AG20443 (cell line): ENCODE measurements at places on chromosomes 1 and 21.

GRCh38 chr1:14606632-14607031 lies 8.1 kb downstream of the KAZN start:
- DNase-seq, result no peak

GRCh38 chr1:200794506-200795065 lies 55.9 kb downstream of the CAMSAP2 start:
- no peak for DNase-seq

- peak; percentile 76 for DNase-seq
Measured at GRCh38 chr1:15760520-15761211, 2.1 kb downstream of the FBLIM1 start.

GRCh38 chr21:34589511-34590282 lies 25.2 kb downstream of the RCAN1 start:
- DNase-seq, result no peak

DNA sequence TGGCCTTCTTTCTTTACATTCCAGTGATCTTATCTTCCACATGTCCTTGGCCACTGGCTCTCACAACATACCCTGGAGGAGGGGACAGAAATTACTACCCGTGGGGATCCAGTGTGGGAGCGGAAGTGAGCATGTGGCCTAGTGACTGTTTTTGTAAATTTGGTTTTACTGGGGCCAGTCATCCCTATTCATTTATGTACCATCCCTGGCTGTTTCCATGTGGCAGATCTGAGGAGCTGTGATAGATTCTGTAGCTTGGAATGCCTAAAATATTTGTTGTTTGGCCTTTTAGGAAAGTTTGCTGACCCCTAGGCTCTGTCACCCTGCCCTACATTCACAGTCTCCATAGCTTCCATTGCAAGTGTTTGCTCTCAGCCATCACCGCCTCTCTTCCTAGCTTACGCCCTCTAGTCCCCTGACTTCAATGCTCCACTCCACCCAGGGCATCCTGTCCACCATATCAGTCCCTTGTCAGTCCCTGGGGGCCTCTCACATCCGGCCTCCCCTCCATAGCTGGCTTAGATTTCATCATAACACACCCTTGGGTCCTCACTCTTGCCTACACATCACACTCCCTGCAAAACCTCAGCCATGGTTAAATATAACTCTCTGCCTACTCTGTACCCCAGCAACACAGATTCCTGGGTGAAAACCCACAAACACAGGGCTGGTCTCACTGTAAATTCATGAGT lies 25.8 kb downstream of the DHCR24 start:
- DNase-seq, result no peak

- DNase-seq, result no peak
Measured at GRCh38 chr1:23402286-23403037, 22.1 kb downstream of the TCEA3 start.

- DNase-seq, result no peak
Measured at GRCh38 chr1:78606274-78606673, 14.0 kb upstream of the IFI44L start.

GRCh38 chr1:106798991-106799390 lies 257.5 kb upstream of the PRMT6 start:
- DNase-seq, result peak; percentile 24

DNA sequence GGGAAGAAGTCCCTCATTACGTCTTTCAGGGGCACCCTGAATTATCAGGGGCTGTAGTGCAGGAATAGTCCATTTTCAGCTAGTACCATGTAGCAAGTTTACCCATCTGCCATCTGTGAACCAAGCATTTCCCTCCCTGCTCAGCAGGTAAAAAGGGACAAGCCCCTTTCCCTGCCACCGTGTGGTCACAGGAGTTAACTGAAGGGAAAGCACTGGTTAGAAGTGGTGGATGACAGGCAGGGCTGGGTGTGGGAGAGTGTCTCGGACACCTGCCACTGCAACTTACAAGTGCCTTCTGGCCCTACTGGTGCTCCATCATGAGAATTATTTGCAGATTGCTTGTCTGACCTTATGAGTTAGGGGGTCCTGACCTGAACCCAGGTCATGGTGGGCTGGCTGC lies 32.0 kb upstream of the IGSF5 start:
- no peak for DNase-seq

DNA sequence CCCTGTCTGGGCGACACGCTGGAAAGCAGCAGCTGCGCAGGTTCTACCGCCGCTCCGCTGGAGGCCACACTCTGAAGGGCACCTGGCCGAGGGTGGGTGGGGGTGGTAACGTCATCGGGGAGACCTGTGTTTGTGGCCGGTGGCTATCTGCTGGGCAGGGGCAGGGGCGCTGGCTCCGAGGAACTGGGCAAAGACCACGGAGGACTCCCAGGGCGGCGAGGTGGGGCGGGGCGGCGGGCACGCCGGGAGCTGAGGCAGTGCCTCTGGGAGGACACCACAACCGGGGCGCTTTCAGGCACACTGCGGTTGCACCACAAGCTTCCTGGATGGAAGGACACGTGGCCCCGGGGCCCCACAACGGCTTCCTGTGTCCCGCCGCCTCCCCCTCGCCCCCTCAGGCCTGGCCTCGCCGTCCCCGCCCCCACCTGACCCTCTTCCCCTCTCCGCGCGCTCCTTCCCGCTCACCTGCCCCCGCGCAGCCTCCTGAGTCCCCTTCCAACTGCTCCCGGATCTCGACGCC lies 3.3 kb upstream of the DENND2D start:
- peak; percentile 77 for DNase-seq

GRCh38 chr1:31593770-31594632 lies 17.7 kb downstream of the TINAGL1 start:
- DNase-seq, result peak; percentile 89

GRCh38 chr1:60068393-60069045 lies 5.1 kb downstream of the C1orf87 start:
- DNase-seq, result peak; percentile 65

DNA sequence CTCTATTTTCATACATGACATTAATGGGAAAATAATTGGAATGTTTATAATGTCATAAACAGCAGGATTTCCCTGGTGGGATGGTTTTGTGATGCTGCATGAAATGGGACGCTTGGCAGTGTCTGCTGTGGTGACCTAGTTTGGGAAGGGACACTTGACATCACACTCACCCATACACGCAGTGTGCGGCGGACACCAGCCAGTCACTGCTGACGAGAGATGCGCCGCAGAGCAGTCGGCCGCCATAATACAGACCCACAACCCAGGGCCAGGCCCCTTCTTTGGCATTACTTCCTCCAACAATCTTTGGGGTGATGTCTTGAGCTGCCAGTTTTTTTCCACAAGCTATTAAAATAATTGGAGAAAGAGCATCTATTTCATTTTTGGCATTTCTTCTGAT lies 49.5 kb downstream of the CHODL start:
- no peak for DNase-seq

- no peak for DNase-seq
Measured at GRCh38 chr1:95793893-95794292, 559.9 kb downstream of the RWDD3 start.

DNA sequence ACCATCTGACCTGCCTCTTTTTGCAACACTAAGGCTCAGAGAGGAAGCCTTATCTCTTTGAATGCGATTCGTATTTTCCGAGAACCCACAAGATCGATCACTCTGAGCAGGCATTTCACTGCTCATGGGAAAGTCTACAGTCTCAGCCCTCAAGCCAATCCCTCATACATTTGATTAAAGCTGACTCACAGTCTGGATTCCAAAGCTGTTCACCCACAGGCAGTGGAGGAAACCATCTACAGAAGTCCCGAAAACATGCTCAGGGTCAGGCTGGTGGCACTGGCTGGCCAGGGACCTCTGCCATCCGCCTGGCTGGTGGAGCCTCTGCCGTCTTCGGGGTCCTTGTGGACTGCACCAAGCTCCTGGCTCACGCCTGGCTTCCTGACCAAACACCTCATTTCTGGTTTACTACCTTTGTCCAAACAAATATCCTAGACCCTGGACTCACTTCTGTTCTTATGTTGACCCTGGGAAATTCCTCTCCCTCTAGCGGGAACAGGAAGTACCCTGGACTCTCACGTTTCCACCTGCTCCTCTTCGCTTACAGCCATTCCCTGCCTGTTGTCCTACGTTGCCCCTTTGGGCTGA lies 650.0 kb downstream of the SMYD3 start:
- DNase-seq, result peak; percentile 72

- DNase-seq, result peak; percentile 90
Measured at GRCh38 chr1:184191181-184191621, 139.7 kb downstream of the TSEN15 start.

GRCh38 chr1:2973601-2974593 lies 47.4 kb upstream of the ACTRT2 start:
- no peak for DNase-seq

DNA sequence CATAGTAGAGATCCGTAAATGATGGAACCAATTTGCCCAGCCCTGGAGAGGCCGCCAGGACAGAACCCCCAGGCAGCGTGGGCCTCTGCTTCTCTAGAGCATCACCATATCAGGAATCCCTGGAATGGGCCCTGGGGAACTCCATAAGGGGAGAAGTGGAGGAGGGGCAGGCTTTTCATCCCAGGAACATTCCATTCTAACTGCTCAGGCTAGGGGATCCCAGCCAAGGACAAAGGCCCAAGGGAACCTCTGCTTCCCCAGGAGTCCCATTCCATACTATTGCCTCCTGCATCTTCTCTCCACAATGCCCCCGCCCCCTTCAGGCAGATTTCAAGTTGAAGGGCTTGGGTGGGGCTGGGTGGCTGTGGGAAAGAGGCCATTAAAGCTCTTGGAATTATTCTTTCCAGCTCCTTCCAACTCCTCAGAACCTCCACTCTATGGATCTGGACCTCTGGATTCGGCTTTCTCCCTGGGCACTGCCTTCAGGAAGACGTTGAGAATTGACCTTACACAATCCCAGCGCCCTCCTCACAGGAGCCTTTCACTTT lies 6.0 kb downstream of the TRNP1 start:
- DNase-seq, result peak; percentile 88

DNA sequence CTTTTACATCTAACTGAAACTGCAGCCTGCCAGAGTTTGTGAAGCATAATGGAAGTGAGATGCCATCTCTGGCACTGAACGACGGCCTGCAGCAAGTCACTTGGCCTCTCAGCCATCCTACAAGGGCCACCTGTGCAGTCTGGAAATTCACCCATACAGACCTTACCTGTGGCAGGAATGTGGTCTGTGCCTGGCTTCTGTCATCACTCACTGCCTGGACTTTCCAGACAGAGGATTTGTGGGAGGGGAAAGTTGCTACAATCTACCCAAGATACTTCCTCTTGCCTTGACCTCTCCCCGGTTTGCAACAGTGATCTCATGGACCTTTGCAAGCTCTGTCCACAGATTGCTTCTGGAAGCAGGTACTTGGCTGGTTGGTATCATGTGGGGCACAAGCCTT lies 58.4 kb upstream of the ATP1B1 start:
- no peak for DNase-seq

- no peak for DNase-seq
Measured at GRCh38 chr1:7827126-7827955, 25.5 kb downstream of the UTS2 start.

DNA sequence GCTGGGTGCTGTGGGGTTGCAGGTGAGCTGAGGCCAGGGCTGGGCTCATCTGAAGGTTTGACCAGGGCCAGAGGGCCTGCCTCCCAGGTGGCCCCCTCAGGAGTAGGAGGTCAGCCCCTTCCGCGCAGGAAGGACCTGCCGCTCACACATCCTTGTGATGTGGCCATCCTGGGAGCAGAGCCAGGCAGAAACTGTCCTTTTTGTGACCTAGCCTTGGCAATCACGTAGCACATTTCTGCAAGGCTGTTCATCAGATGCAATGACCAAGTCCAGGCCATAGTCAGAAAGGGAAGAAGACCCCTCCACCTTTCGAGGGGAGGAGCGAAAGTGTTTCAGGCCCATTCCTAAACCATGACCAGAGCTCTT lies 55.5 kb upstream of the TRAPPC10 start:
- no peak for DNase-seq

DNA sequence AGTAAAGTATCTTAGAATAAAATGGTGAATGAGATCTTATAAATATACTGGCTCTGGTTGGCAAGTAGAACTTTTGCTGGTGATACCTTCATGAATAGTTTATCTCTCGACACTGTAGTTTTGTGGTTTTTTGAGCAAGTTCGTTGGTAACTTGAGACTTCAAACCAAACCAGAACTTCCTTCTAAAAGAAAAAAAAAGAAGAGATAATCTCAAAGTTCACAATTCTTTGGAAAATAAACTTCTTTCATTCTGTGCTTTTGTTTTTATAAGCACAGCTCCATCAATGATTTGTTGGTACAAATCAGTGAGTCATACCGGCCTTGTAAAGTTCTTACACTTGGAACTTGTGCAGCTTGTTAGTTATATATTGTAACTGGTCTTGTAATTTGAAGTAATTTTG lies 2.3 kb downstream of the HIPK1 start:
- peak; percentile 21 for DNase-seq

DNA sequence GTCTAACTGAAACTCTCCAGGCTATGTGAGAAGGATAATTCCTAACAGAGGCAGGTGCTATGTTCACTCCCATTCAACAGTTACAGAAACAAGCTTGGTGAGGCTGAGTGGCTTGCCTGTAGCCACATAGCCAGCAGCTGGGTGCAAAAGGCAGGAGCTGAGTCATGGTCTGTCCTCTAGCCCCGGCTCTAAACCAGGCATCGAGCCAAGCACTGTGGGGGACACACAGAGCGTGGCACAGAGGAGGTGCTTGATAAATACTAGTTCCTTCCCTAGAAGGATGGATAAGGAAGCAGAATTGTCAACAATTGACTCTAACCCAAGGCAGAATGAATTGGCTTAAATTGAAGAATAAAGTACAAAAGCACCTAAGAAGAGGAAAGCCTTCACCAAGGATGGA lies 10.4 kb upstream of the KCNA2 start:
- DNase-seq, result no peak

DNA sequence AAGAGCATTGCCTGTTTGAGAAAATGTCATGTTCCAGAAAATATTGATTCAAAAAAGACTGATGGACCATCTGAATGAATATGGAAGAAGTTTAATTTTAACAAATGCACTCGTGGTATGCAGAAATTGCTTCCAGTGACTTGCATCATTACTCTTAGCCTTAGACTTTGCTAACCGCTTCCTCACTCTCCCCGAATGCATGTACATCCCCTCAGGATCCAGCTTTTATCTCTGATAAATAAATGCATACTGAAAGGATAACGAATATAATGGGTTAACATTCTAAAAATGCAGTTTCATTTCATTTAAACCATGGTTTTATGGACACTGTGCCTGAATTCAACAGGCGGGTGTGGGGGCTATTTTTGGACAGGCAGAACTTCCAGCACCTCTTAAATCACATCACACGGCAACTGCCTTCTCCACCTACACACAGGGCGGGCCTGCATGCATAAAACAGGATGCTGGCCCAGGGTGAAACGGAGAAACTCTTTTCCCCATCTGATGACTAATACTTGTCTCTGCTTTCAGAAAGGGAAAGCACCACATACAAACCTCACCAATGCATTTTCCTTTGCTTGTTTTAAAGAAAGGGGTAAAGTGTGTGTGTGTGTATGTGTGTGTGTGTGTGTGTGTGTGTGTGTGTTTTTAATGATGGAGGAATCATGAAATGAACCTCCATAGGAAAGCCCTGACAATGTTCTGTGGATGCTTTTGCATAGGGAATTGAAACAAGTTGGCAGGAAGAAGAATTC lies 48.7 kb downstream of the SPAG17 start:
- DNase-seq, result peak; percentile 73

DNA sequence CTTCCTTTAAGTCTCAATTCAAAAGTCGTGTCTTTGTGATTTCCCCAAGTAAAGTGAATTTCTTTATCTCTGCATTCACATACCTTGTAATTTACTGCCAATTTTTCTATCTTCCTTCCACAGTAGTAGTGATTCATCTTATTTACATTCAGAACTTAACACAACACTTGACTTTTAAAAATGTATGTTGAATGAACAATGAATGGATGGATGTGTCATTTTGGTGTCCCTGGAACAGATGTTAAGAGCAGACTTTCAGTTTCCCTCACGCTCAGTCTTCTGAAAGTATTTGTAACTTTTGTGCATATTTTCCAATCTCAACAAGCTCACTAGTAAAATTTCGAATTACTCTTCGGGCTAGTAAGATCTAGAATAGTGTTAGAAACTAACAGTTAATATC lies 352.0 kb downstream of the HHIPL2 start:
- no peak for DNase-seq
